Effector CD8-positive, alpha-beta T cell (primary cell): ENCODE measurements at places on chromosomes 1 and 21.

GRCh38 chr1:181386340-181386739, 97.0 kb upstream of the CACNA1E start:
- no peak for DNase-seq

DNA sequence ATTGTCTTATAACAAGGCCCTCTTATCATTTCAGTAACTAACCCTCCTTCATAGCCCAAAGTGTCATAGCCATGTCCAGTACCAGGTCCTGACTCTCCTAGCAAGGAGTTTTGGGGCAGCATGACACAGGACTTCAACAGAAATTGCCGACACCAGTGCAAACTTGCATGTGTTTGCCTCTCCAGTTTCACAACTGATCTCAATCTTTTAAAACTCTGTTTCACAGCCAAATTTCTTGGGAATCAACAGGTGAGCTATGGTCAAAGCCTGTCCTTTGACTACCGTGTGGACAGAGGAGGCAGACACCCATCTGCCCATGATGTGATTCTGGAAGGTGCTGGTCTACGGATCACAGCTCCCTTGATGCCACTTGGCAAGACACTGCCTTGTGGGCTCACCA, 36.8 kb downstream of the LAMC2 start:
- no peak for DNase-seq

DNA sequence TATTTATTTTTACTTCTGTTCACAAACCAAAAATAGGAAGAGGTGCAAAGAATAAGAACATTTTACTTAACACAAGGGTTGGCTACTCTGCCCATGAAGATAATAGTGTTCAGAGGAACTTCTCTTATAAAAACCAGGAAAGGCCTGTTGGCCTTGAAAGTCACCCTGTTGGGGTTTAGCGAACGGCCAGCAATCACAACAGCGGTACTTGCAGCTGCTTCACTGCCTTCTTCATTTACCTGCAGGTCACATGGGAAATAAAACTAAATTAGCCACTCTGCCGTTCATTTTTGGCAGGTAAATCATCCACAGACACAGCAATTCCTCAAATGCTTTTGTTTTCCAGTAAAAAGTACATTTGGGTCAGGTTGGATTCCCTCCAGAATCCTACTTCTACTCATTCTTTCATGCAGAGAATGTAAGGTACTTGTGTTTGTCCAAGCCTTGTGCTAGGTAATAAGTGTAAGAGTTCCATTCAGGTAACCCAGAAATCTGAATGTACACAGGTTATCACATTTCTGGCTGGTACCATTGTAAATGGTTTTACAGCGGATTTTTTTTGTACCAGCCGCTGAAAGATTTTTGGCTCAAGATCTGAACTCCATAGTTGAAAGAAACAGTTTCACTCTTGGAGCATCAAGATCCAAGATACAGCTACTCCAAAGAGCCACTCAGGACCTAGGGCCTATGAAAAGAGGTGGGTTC, 13.1 kb downstream of the SERPINC1 start:
- DNase-seq, result no peak

GRCh38 chr1:1623631-1624442, 8.1 kb upstream of the MMP23B start:
- no peak for DNase-seq

GRCh38 chr21:36881228-36881627, 85.2 kb downstream of the HLCS start:
- no peak for DNase-seq

DNA sequence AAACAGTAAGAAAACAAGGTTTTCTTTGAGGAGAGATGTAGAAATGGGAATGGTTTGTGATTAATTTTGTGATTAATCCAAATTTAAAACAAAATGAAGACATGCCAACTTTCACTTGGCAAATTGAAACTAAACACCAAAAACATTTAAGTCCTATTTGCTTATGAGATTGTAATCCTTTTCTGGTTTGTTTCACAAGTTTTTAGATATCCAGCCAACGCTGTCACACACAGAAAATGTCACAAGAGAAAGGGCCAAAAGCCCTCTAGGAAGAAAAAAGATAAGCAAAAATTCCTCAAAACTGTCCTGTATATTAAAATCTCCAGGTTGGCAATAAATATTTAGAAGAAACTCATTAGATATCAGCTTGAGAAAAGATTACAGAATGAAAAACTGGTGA, 2.5 kb downstream of the USH2A start:
- no peak for DNase-seq

DNA sequence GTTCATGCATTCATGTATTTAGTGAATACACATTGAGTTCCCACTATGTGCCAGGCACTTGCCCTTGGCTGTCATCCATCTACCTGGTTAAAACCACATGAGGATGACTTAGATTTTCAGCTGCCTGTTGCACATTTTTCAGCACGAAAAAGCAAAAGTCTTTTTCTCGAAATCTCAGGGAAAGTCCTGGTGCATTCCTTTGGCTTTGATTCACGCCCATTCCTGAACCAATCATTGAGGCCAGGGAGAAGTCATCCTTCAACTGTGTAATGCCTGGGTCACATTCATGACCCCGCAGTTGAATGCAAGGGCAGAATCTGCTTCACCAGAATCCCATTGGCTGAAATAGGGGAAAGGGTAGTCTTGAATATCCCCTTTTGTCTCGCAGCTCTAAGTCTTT, 84.4 kb downstream of the RNF220 start:
- DNase-seq, result no peak
